ENCODE measurements at places on chromosomes 4 and X. TPM values are rescaled to one million over a fixed set of nuclear protein-coding genes. Genes with fewer than 3 reads are reported as not detected.

GRCh38 chr4:67725132-67725531, 24.2 kb upstream of the UBA6 start:
- no peak for DNase-seq

CFI gene
- polyA plus RNA-seq = 3.0 TPM

DNA sequence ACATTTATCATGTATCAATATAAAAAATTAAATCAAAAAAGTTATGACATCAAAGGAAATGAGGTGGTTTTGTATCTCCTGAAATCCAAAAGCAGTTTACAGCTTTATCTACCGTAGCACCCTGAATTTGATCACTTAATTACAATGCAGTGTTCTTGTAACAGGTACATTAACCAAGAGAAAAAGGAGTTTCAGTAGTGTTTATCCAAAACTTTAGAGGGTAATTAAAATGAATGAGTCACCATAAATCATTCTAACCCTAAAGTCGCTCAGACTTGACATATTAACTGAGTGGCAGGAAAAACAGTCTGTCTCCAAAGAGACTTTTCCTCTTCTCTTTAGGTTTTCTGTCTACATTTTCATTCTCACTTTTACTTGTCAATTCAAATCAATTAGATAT, 907.6 kb upstream of the EPHA5 start:
- no peak for DNase-seq

GRCh38 chr4:14877246-14878225, 124.7 kb upstream of the CPEB2 start:
- no peak for DNase-seq

BEX4 gene
- polyA plus RNA-seq = 13.6 TPM

DNA sequence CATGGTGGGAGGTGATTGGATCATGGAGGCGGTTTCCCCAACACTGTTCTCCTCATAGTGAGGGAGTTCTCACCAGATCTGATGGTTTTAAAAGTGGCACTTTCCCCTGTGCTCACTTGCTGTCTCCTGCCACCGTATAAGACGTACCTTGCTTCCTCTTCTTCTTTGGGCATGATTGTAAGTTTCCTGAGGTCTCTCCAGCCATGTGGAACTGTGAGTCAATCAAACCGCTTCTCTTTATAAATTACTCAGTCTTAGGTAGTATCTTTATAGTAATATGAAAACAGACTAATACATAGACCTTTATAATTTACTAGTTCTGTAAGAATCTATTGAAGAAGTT, 82.5 kb upstream of the PITX2 start:
- no peak for DNase-seq

Data from BJ (cell line).